OCI-M1 (cell line): ENCODE measurements at places on chromosomes 6 and 20.

- peak; percentile 88 for DNase-seq
Measured at GRCh38 chr20:50129662-50130355, 16.9 kb upstream of the UBE2V1 start.

GRCh38 chr6:28280595-28281287 lies 631 bp upstream of the PGBD1 start:
- peak; percentile 64 for DNase-seq

GRCh38 chr20:32560989-32561830 lies 23.9 kb downstream of the NOL4L start:
- DNase-seq: no peak

DNA sequence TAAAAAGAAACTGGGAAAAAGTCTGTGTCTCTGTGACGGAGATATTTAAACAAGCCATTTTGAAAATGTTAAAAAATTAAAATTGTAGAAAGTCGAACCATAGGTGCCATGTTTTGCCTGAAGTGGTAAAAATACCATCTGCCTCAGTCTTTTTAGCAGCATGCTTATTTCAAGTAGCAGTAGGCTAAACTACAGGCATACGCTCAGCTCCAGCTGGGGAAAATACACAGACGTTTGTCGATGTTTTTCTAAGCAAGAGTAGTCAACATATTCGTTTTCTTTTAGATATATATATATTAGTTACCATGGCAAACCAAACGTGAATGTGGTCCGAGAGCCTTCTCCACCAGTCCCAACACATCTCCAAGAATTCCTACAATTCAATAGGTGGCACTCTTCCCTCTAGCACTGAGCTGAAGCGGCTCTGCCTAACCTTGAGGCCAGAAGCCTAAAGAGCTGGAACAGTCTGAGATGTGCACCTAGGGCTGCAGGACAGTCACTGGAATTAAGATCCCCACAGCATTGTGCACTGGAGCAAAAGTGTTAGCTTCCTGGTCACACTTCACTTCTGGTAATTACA lies 70.2 kb upstream of the BEND3 start:
- no peak for DNase-seq

- DNase-seq: no peak
Measured at GRCh38 chr6:56040889-56041301, 165.5 kb upstream of the BMP5 start.

GRCh38 chr6:33787954-33788693 lies 806 bp downstream of the LEMD2 start:
- DNase-seq: peak; percentile 87

DNA sequence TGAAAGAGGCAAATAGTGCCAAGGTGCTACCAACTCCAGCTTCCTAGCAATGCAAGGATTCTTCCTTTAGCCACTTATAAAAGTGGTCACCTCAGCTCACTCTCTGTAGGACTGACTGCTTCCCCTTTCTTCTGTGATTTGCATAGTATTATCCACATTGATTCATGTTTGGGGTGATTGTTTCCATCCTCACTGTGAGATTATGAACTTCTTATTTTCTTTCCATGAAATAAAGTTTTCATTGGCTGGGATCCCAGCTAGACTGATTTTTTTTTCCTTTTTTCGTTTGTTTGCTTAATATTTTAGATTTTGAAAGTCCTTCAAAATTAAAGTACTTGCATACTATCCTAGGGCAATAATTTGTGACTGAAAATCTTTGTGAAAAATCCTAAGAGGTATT lies 50.5 kb downstream of the EYA4 start:
- DNase-seq: no peak
